ENCODE measurements at places on chromosomes 3 and 15. TPM values are rescaled to one million over a fixed set of nuclear protein-coding genes. Genes with fewer than 3 reads are reported as not detected.

GRCh38 chr3:36837089-36837488, 72.7 kb upstream of the DCLK3 start:
- DNase-seq = no peak

GRCh38 chr3:71659864-71660591, 65.2 kb downstream of the EIF4E3 start:
- no peak for DNase-seq

The INSYN1 gene
- total RNA-seq = 1.4 TPM

The CLDN16 gene
- 1.2 TPM for total RNA-seq

DNA sequence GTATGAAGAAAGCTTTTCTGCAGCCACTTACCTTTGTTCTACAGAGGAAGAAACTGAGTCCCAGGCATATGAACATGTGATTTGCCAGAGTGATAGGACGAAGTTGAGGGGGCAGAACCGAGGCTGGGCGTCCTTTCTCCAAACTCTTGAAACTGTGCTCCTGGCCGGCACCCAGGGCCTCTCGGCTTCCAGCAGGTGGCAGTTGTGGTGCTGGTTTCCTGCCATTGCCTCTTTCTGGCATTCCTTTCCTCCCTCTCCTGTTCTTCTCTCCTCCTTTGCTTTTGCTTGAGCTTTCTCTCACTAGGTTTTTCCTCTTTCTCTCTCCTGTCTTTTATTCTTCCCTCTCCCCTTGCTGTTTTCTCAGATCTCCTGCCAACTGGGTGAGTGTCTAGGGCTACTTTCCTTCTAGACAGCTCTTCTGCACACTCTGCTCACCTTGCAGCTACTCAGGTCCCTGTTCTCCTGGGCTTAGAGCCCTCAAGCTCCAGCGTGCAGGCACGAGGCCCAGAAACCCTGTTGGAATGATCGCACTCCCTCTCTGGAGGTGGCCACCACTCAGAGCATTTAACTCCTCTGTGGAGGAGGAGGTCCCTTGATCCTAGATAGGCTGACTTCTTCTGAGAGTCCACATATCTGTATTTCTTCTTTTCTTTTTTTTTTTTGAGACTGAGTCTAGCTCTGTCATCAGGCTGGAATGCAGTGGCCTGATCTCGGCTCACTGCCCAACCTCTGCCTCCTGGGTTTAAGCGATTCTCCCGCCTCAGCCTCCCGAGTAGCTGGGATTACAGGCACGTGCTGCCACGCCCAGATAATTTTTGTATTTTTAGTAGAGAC, 26.2 kb downstream of the TRAK1 start:
- DNase-seq = peak; percentile 66

DNA sequence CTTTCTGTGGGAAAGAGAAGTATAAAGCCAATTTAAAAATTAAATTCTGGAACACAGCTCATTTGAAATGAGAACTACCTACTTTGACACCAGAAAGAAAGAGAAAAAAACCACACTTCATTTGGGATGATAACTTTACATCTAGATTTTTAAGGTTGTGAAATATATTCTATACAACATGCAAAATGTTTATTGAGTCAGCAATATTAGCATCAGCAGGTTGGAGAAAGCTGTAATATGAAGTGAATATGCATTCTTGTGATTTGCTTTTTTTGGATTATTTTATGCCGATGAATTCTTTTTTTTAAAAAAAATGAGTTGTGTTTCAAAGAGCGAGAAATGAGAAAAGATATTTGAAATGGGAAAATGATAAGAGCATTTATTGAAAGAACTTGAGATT, 307.0 kb upstream of the DPPA4 start:
- no peak for DNase-seq

The SNX33 gene
- total RNA-seq = 12.7 TPM

GRCh38 chr3:138389841-138390581, 41.6 kb downstream of the MRAS start:
- DNase-seq = no peak

GRCh38 chr3:128343287-128344051, 123.2 kb downstream of the DNAJB8 start:
- no peak for DNase-seq

Measured in left lobe of liver (tissue), 2 donors.